Stimulated activated CD4-positive, alpha-beta T cell treated with anti-CD3 and anti-CD28 coated beads, Interleukin-4, amount 100 ng/mL, for 4 hours (primary cell): ENCODE measurements at places on chromosomes 7 and 10.
A peak's percentile ranks its signal among the peaks of the same experiment; 100 is the strongest.

- no peak for DNase-seq
Measured at GRCh38 chr7:131753620-131754222, 197.3 kb upstream of the PODXL start.

DNA sequence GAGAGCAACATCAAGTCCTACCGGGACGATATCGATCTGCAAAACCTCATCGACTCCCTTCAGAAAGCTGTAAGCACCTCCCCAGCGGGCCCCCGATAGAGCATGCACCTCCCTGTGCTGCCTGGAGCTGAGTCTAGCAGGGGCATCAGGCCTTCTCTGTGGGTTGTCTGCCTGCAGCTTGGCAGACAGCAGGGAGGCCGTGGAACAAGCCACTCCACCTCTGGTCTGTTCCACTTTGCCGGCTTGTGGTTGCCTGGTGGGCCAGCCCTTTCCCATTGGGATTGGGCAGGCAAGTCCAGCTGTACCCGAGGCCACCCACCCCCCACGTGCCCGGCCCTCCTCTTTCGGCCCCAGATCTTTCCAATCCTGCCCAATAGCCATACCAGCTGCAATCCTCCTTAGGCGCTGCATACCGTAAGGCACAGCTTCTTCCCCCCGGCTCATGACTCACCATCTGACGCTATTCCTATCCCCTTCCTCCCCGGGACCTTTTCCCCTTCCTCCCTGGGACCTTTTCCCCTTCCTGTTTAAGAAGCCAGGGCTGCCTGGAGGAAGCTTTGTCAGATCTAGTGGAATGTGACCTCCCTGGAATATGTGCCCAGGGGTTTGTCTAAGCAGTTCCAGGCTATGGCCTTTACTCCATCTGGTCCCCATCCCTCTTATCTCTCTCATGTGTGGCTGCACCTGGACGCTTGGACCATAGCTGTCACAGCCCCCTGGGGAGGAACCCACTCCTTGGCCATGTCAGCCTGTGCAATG lies 28.1 kb upstream of the SH2D4B start:
- DNase-seq, result no peak

DNA sequence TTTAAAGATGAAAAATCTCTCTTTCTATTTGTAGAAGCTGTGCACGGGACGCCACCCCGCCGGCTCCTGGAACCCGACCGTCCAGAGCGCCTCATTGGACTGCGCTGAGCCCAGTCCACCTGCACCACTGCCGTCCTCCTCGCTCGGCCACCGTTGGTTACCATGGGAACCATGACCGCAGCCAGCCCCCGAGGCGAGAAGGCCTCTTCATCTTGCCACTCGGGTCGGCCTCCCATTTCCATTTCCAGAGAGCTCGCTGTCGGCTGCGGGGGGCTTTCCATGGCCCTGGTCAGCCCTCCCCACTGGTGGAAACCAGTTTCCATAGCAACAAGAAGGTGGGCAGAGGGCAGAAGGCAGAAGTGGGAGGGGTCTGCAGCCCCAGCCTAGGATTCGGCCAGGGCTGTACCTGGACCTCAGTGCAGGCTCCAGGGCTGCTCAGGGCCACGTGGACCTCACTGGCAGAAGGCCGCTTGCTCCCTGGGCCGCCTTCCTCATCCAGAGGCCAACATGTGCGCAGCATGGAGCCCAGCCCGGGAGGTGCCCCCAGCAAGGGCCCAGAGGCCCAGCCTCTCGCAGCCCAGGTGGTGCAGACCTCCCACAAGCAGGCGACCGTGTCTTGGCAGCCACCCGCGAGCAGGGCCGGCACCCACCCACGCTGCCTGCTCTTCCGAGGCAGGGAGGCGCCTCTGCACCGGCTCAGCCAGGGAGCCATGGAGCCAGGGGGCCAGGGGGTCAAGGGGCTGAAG lies 283.5 kb upstream of the PPP2R2D start:
- no peak for DNase-seq

DNA sequence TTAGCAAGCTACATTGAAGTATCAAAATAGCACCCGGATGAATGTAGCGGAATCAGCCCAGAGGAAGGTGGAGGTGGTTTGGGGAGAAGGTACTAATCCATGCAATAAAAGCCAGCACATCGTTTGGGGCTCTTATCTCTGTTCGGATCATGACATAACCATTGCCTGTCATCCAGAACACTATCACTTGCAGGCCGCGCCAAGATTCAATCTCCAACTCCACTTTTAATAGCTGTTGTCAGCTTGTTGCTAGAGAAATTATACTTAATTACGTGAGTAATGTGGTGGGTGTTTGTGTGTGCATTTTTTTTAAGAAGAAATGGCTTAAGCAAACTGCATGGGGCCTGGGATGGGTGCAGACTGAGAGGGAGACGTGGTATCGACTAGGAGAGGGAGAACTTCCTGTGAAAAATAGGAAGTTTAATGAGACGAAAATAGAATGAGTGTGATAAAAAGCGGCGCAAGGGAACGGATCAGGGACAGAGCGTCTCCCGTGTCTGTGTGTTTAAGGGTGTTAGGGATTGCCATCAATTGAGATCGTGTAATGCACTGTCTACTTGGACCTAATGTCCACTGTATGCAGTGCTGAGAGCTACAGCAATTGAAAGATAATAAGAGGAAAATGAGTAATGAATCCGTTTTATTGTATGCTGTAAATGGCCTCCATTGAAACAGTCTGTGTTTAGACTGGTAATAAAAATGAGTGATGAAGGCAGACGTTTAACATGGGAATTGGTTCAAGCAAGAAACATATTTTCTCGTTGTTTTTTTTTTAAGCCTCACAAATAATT lies 27.6 kb upstream of the SFMBT2 start:
- no peak for DNase-seq

- DNase-seq, result no peak
Measured at GRCh38 chr7:157434701-157435100, 97.9 kb downstream of the DNAJB6 start.

DNA sequence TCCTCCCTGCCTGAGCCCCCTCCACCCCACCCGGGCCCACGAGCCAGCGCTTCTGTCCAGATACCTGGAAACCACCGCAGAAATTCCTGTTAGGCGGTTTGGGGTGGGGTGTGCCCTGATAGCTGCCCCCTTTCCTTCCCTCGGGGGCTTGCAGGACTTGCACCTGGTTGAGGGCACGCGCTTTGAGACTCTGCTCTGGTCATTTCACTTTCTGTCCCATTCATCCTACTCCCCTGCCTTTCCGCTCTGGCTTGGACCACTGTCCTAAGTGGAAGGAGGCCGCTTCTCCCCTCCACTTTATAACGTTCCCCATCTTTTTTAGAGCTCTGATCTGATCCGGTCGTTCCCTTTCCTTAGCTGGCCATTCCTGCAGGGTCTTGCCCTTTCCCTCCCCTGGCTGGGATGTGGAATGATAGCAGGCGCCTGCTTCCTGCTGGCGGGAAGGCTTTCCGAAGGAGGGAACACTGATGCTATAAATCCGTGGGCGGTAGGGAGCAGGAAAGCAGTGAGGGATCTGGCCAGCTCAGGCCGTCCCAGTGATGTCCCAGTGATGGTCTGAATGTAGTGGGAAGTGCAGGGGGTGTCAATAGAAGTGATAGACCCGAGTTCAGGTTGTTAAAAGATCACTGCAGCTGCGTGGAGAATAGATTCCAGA lies 852 bp upstream of the PRKAR1B start:
- no peak for DNase-seq

DNA sequence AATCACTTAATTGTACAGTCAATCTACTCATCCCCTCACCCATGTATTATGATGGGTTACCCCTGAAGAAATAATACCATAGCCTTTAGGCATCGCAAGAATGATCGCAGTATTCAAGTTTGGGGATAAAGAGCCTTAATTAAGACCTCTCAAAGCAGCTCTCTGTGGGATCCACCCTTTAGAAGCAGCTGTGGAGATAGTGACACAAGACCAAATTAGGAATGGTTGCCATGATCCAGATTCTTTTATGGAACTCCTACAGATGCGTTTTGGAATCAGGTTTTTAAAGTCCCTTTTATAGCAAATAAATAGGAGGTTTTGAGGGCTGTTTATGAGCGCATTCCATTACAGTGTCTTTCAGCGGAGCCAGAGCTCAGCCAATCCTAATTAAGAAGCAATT lies 12.2 kb downstream of the TES start:
- no peak for DNase-seq

GRCh38 chr7:129169171-129169671 lies 19.2 kb upstream of the SMO start:
- peak; percentile 51 for DNase-seq

DNA sequence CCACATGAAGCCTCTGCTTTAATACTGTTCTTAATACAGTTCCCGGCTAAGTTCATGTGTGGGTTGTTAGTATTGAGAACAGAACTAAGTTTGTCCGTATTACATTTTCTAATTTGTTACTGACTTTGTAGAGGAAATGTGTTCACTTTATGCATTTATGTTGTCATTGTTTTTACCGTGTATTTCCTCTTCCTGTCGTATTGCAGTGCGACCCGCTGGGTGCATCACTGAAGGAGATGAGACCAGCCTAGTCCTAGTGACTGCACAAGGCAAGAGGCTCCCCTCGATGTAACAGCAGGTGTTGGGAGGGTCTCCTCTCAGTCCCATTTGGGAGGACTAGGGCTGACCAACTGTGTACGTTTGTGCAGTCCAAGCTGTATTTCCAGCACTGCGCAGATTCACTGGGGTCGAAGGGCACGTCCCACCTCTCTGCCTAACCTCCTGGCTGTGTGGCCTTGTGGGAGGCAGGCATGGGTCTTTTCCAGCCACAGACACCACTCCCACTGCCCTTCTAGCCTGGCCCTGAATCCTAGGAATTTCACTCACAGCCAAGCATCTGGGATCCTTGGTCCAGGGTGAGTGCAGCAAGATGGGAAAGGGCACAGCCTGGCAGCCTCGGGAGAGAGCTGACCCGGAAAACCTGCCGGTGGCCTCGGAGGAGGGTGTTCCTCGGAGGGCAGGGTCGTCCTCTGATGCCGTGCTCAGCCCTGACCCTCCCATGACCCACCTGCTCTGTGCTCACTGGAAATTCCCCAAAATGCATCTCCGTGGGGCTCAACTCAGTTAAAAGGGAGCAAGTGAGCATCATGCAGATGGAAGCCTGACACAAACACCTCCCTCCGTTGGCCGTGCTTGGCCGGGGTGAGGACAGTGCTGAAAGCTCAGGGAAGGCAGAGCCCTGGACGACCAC lies 63.9 kb upstream of the FAM20C start:
- no peak for DNase-seq

GRCh38 chr7:152522571-152523067 lies 86.8 kb upstream of the KMT2C start:
- no peak for DNase-seq

DNA sequence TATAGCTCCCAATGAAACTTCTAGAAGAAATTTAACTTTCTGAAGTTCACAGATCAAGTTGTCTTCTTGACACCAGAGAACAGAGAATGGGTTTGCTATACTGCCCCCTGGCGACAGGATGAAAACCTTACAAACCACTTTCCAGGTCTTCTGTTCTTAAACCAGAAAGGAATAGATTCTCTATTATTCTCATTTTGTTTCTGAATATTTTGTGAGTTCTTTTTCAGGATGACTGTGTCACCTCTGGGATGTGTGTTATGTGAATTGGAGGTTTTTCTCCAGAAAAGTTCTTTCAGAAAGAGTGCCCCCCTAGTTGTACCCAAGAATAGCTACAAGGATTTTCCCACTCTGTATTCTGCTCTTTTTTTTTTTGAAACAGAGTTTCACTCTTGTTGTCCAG lies 6.3 kb downstream of the IFT22 start:
- DNase-seq, result peak; percentile 29

GRCh38 chr7:78690174-78690573 lies 763.3 kb downstream of the MAGI2 start:
- DNase-seq, result no peak

DNA sequence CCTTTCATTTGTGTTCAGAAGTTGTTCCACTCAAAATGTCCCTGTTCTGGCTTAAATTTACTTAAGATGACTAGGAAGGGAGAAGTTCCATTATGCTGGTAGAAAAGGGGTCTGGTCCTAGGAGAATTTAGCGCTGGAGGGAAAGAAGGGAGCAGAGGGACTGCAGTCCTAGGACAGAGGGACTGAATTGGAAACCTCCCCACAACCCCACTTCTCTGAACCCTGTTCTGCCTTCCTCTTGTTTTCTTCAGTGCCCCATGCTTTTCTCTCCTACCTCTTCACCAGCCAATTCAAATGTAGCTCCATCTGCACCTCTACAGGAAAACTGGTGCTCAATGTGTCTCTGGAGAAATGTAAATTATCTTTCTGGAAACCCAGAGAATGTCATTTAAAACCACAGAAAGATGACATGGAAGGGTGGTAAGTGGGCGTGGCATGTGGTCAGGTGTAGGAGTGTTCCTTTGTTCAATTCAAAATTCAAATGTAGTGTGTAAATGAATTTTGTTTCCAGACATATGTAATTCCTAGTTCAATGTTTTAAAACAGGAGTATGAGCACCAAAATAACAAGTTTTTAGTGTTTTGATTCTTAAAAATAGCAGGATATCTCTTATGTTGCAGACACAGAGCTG lies 24.0 kb upstream of the RHOBTB1 start:
- no peak for DNase-seq

GRCh38 chr10:79487296-79488194 lies 24.8 kb upstream of the EIF5AL1 start:
- DNase-seq, result no peak

GRCh38 chr7:33155811-33156210 lies 26.4 kb downstream of the BBS9 start:
- DNase-seq, result no peak

DNA sequence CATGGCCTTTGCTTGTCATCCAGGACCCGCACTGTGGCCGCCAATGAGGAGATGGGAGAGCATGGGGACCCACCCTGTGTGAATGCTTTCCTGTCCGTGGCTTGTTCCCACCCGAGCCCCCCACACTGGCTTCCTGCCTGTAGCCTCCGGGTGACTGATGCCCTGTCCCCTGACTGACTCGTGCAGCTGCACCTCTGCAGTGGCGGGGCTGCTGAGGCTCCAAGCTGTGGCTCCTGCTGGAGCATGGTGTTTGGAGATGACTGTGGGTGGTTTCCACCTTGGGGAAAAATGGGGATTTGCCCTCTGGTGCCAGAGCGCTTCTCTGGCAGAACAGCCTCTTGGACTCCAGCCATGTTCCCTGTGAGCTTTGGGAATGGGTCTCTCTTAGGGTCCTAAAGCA lies 2.1 kb downstream of the CAMK1D start:
- no peak for DNase-seq

- no peak for DNase-seq
Measured at GRCh38 chr7:117728890-117729624, 144.2 kb downstream of the CTTNBP2 start.

GRCh38 chr10:14535457-14536130 lies 204.9 kb upstream of the FRMD4A start:
- DNase-seq, result no peak

GRCh38 chr7:69813637-69814240 lies 215.5 kb downstream of the AUTS2 start:
- no peak for DNase-seq

DNA sequence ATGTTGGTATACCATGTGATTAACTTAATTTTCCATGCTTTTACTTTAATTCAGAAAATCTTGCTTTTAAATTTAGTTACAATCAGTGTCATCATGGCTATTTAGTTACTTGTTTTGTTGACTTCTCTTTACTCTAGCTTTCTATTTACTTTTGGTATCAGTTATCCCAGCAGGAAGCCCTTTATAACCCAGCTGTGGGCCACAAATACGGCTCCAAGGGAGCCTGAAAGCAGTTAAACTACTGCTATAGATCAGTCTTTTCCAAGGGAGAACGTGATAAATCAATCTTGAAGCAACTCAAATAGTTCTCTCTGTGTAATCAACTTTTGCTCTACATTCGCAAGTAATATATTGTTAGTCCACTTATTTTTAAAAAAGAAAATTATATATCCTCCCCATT lies 287.4 kb downstream of the CACNA2D1 start:
- no peak for DNase-seq
